ENCODE measurements at places on chromosomes 6 and 20. TPM values are rescaled to one million over a fixed set of nuclear protein-coding genes. Genes with fewer than 3 reads are reported as not detected.

TGM2 gene
- 434 TPM for total RNA-seq

TINAG gene
- total RNA-seq: not detected

GRCh38 chr6:49782725-49783124, 4.4 kb downstream of the PGK2 start:
- H3K4me1 ChIP-seq: no peaks in the 10 kb centered on the region
- no peak overlapping the region for H3K4me3 ChIP-seq
- H3K27ac ChIP-seq: no peak overlapping the region
- no peaks in the 10 kb centered on the region for H3K36me3 ChIP-seq
- DNase-seq: no peak

- peaks cover 9% of the 10 kb centered on the region for H3K4me1 ChIP-seq
- no peaks in the 10 kb centered on the region for H3K36me3 ChIP-seq
- DNase-seq: no peak
- no peak overlapping the region for H3K27ac ChIP-seq
Observed at GRCh38 chr6:137816133-137816579, 50.9 kb upstream of the TNFAIP3 start.

DNA sequence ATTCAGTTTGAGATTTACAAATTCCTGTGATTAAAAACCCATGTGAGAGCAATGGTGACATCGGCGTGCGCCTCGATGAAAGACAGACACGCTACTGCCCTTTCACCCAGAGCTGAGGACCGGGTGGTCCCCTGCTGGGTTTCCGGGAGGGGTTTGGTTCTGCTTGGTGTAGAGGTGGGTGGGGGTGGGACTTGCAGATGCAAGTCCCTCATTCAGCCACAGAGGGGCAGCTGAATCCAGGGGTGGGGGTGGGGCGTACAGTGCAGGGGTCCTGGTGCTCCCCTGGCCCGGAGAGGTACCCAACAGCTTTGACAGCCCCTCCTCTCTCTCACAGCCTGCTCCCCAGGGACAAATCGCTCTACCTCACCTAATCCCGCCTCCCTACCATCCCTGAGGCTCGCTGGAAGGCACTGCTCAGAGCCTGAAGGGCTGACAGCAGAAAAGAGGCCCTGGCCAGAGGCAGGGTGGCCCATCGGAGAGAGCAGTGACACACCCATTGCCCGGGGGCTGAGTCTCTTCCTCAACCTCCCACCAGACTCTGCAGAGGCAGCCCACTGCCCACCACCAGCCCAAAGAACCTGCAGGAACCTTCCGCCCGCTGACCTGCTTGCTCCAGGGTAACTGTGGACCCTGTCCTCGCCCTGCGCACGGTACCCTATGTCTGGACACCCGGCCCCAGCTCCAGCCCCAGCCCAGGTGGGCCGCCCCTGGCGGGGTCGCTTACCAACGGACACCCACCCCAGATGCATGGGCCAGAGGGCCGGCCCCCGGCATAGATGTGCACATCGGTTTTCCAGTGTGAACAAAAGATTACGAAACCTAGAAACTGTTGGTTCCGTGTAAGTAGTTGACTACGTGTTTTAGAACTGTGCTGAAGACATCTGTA, 118.4 kb downstream of the JPH2 start:
- H3K4me1 ChIP-seq: peaks cover 3% of the 10 kb centered on the region
- peaks cover 9% of the 10 kb centered on the region for H3K27me3 ChIP-seq
- no peak overlapping the region for H3K4me3 ChIP-seq
- H3K27ac ChIP-seq: no peak overlapping the region

GRCh38 chr20:38387953-38388352, 41.7 kb downstream of the LBP start:
- no peak overlapping the region for H3K27ac ChIP-seq
- no peak overlapping the region for H3K4me3 ChIP-seq
- DNase-seq: no peak
- H3K36me3 ChIP-seq: no peaks in the 10 kb centered on the region

GRCh38 chr6:56745971-56746370, 103.3 kb upstream of the DST start:
- peaks cover 3% of the 10 kb centered on the region for H3K27me3 ChIP-seq
- H3K36me3 ChIP-seq: peaks cover 27% of the 10 kb centered on the region
- H3K27ac ChIP-seq: peak overlapping the region; percentile 84
- peaks cover 100% of the 10 kb centered on the region for H3K4me1 ChIP-seq
- peak overlapping the region; percentile 0 for H3K4me3 ChIP-seq
- no peak for DNase-seq
